Foreskin keratinocyte (primary cell): ENCODE measurements at places on chromosomes 2 and 18. TPM values are rescaled to one million over a fixed set of nuclear protein-coding genes. Genes with fewer than 3 reads are reported as not detected.

NRP2 gene
- total RNA-seq, result 32.9 and 33.0 TPM in 2 replicates

- DNase-seq, result no peak
These were observed 89.0 kb upstream of the RBMS1 start for GRCh38 chr2:160582490-160583145.

MEP1B gene
- not detected in 2 replicates for total RNA-seq

GRCh38 chr2:77284353-77284752, 237.8 kb downstream of the LRRTM4 start:
- no peak for DNase-seq

RGPD5 gene
- 7.4 and 13.9 TPM in 2 replicates for total RNA-seq

SCN3A gene
- not detected in 2 replicates for total RNA-seq

- no peak for DNase-seq
These were observed 83.6 kb downstream of the HS1BP3 start for GRCh38 chr2:20567159-20567925.

DNA sequence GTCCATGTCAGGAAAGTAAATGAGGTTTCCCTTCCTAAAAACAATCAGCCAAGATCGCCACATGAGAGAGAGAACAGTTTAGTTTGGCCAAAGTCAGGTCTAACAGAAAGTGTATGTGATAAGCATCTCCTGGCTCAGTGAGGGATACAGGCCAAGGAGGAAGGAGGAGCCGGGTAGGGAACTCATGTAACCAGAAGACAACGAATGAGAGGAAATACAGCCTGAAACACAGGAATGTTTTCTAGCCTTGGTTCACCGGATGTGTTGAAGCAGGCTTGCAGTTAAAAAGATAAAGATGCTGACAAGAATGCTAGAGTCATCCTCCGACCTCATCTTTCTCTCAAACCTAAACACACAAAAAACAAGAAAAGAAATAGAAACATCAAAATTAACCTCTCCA, 283.9 kb upstream of the SIX2 start:
- DNase-seq, result no peak

GRCh38 chr2:153145470-153145978, 333.0 kb downstream of the RPRM start:
- DNase-seq, result no peak

- DNase-seq, result no peak
These were observed at the start of gene NCK2 for GRCh38 chr2:105744909-105745853. TSS of gene NCK2 (plus strand) at chr2:105744912. CDS start at chr2:105855064, 110,152 bp downstream.

ST3GAL5 gene
- total RNA-seq, result 30.1 and 36.1 TPM in 2 replicates

GRCh38 chr2:16032282-16033031, 92.1 kb downstream of the MYCN start:
- no peak for DNase-seq

DNA sequence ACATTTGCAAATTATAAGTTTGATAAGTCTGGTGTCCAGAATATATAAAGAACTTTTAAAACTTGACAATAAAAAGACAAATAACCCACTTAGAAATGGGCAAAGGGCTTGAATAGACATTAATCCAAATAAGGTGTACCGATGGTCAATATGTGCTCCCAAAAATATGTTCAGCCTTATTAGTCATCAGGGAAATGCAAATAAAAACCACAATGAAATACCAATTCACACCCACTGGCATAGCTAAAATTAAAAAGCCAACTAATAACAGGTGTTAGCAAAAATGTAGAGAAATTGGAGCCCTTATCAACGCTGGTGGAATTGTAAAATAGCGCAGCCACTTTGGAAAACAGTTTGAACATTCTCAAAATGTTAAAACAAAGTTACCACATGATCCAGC, 79.0 kb upstream of the SCG2 start:
- no peak for DNase-seq

DNA sequence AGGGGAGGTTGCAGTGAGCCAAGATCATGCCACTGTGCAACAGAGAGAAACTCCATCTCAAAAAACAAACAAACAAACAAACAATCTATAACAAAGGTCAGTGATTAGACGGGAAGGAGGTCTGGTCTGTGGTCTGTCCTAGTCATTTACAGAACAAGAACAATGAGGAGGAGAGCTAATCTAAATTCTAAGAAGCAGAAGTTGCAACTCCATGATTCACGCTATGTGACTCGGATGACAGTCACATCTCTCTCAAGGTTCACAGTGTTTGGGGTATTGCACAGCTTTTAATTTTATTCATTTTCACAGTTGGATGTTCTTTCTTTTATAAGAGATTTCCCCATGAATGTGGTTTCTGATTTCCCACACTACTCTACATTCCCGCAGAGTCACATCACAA, 218.7 kb upstream of the PIEZO2 start:
- no peak for DNase-seq

DNA sequence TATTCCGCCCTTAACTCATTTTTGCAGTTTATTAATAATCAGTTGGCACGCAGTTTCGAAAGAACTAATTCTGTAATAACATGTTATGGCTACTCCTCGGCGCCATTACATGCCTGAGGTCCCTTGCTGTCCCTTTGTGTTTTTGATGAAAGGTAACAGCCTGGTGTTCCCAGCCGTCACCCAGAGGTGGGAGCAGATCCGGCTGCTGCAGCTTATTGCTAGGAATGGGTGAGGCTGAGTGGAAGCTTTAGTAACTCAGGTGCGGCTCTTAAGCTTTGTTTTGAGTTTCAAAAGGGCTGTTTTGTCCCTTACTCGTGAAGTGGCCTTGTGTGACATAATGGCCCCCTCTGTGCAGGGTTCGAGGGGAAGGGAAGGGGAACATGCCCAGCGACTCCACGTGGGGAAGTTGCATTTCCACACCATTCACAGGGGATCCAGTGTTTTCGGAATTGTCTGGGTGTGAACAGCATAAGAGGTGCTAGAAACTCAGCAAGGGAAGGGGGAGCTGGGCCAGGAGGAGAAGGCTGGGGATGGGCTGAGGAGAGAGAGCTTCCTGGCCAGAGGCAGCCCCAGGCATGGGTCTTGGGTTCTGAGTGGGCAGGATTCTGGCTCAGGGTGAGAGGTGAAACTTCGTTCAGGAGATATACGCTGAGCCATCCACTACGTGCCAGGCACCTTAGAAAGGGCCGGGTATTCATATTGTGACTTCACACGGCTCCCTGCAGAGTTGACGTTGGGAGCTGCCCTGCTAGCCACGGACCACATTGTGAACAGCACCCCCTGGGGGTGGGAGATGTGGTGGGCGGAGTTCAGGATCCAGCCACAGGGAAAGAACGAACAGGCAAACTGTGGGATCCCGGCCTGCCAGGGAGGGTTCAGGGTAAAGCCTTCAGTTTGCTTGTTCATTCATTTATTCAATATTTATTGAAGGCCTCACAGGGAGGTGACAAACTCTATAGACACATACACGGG, 84.4 kb downstream of the TGOLN2 start:
- DNase-seq, result no peak

C1D gene
- 23.9 and 26.5 TPM in 2 replicates for total RNA-seq

- no peak for DNase-seq
These were observed 400.3 kb upstream of the PKDCC start for GRCh38 chr2:41647468-41648050.

CYS1 gene
- total RNA-seq, result 0.11 and 0.20 TPM in 2 replicates

CD8A gene
- 0.07 TPM in 2 replicates for total RNA-seq

SFT2D3 gene
- total RNA-seq, result 2.3 and 2.4 TPM in 2 replicates

TRIM54 gene
- total RNA-seq, result not detected in 2 replicates

DNA sequence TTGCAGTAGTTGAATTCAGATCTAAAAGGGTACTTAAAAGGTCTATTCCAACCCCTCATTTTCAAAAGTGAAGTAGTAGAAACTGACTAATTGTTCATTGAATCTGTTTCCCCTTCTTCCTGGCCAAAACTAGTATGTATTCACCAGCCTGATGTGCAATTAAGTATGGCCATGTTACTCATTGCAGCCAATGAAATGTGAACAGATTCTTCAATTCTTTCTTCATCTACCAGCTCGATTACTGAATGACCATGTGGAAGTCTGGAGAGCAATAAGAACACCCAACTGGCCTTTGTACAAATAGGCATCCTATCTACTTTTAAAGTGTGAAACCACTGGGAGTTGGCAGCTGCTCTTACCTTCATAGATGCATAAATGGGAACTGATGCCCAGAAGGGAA, 449.0 kb upstream of the ID2 start:
- DNase-seq, result no peak

- no peak for DNase-seq
These were observed 11.1 kb downstream of the ATG16L1 start for GRCh38 chr2:233262562-233262961.

PIK3C3 gene
- total RNA-seq, result 35.5 and 40.3 TPM in 2 replicates

GRCh38 chr2:33530690-33531548, 54.5 kb downstream of the RASGRP3 start:
- no peak for DNase-seq

GRCh38 chr18:77127769-77128671, 4.6 kb downstream of the MBP start:
- peak; percentile 99 for DNase-seq

RPRM gene
- total RNA-seq, result not detected in 2 replicates

DNA sequence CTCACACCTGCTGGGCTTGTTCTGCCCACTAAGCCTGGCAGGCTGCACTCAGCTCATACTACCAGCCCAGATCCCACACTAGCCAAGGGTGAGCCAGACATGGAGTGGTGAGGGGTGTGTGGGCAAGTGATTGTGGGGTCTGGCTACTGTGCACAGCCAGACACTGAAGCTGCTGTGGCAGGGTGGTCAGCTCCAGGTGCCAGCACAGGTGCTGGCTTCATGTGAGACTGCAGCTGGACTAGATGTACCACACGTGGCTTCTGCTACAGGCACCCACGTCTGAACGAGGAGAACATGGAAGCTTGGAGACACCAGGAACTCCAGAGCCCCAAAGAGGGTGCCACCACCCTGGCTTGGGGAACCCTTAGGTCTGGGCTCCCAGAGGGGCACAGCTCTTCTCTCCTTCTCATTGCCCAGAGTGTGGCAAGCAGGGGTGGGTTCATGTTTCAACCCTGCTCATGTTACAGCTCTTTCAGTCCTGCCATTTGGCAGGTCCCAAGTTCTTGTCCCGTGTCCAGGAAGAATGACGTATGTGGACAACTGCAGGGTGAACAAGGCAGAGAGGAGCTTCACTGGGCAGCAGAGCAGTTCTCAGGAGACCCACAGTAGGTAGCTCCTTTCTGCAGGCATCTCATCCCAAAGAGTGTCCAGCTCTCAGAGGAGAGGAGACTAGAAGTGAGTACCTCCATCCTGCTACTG, 1624.2 kb upstream of the TMEFF2 start:
- no peak for DNase-seq

DNA sequence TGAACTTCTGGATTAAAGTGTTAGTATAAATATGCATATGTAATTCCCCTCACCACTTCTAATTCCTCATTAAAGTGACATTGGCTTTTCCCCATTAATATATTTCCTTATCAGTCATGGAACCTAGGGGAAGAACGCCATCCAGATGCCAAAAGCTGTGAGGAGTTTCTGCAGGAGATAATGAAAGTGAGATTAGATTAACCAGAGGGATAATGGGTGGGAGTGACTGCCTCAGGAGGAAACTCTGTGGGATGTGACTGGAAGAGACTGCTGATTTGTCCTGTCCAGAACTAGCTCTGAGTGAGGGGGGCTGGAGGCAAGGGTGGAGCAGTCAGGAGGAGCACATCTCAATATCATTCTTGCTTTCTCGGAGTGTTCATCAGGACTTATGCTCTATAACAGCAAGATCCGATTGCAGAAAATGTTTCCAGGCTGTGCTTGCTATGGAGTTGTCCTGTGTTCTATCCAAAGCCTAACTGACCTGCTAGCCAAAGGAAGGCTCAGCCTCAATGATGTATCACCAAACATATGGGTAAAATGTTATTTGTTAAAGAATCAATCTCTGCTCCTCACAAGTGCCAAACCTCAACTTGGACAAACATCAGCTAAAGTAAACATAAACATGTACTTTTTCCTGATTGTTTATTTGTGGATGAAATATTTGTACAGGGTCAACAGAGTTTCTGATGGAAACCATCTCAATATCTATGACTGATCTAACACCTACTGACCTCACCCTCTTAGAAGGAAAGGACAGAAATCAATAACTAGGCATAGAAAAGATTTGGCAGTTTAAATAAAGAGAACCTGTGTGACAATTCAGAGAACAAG, 118.5 kb downstream of the ASXL3 start:
- no peak for DNase-seq

GRCh38 chr18:79470547-79470946, 74.8 kb downstream of the NFATC1 start:
- DNase-seq, result no peak

GRCh38 chr2:184322615-184323014, 275.7 kb upstream of the ZNF804A start:
- no peak for DNase-seq

- no peak for DNase-seq
These were observed 117.6 kb downstream of the BCL2L11 start for GRCh38 chr2:111238296-111238695.

DNA sequence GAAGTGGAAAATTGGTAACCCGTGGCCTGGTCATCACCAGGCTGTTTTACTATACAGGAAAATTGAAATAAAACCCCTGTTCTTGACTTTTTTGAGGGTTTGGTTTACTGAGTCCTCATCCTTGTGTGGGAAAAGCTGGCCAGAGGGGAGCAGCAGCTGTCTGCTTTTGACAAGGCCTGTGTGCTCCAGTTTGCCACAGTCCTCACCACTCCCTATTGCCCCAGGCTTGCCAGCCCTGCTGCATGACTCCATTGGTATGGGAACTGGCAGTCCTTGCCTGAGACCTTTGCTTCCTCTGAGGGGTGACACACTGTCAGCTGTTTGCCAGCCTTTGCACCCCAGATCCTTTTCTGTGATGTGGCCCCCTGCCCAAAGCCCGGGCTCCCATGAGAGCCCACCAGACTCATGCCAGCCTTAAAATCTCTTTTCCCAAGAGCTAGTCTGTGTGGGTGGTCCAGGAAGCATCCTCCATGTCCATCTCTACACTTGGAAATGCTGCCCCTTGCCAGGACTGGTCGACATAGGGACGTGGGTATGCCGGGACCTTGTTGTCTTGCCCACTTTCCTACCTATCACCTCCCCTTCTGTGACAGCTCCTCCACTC, 39.0 kb downstream of the GLI2 start:
- DNase-seq, result no peak

GRCh38 chr2:165224941-165225340, 14.3 kb upstream of the SCN2A start:
- no peak for DNase-seq

- DNase-seq, result no peak
These were observed 578 bp downstream of the IWS1 start for GRCh38 chr2:127525691-127526131.

PDE11A gene
- total RNA-seq, result 0.11 and 0.20 TPM in 2 replicates

GRCh38 chr2:506451-506850, 170.8 kb downstream of the TMEM18 start:
- DNase-seq, result no peak

DNA sequence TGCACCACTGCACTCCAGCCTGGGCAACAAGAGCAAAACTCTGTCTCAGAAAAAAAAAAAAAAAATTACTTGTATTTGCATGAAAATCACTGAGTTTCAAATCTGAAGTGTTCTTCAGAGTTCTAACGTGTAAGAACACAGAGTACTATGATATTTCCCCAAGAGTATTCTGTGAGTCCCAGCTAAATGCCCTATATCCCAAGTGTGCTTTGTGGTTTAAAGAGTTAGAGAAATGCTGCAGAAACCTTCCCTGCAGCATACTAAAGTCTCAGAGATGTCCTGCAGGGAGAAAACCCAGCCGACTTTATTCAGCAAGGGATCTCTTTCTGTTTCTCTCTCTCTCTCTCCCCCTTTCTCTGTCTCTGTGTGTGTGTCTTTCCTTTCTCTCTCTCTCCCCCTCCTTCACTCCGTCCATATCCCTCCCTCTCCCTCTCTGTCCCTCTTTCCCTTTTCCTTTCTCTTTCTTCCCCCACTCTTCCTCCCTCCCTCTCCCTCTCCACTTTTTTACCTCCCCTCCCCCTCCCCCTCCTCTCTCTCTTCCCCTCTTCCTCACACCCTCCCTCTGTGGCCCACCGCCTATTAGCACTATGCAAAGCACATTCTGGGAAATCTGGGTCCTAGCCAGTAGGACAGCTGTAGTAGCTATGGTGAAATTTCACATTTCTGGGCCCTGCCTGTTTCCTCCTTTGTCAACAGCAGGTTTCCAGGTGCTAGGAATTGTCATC, 54.2 kb downstream of the ACTR2 start:
- DNase-seq, result no peak
